ENCODE measurements at places on chromosomes 13 and 19.

GRCh38 chr13:46134961-46135522 is 30.2 kb upstream of the CPB2 start:
- DNase-seq, result no peak

DNA sequence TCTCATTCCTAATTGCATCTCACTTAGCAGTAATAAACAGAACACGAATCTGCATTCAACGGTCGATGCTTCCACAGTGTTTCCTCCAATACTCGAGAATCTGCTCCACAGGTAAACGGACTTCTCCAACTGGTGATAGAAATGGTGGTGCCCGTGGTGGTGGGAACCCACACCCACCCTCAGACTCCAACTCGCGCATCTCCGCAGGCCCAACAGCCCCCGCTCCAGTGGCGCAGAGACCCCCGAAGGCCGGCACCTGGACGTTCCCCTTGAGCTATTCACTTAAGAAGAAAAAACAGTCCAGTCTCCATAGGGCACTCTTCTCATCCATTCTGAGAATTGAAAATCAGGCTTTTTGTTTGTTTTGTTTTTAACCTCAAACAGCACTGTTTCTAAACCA is 13.8 kb upstream of the RASA3 start:
- no peak for DNase-seq

- no peak for DNase-seq
These were observed 817.2 kb downstream of the SLITRK1 start for GRCh38 chr13:83065108-83065507.

- no peak for DNase-seq
These were observed 75.3 kb upstream of the GPC6 start for GRCh38 chr13:93151277-93151676.

DNA sequence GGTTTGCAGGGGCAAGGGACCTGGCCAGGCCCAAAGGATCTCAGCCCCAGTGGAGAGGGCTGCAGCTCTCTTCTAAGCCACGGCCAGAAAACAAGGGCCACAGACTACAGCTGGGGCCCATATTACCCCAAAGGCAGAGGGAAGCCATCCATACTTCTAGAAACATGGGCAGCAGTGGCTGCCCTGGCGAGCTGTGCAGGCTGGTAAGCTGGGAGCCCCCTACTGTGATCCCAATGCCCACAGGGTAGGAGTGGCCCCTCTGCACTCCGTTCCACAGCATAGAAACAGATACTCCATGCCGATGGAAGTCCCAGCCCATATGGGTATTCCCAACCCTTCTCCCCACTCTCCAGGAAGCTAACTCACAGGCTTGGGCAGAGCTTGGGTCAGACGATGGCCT is 25.1 kb downstream of the VSTM2B start:
- no peak for DNase-seq
